ENCODE measurements at places on chromosomes 1 and 21. TPM values are rescaled to one million over a fixed set of nuclear protein-coding genes. Genes with fewer than 3 reads are reported as not detected.

IFI6 gene
- 0.71 TPM for total RNA-seq

GRCh38 chr1:229410692-229411433 lies 23.0 kb downstream of the ACTA1 start:
- peak; percentile 82 for DNase-seq

DNA sequence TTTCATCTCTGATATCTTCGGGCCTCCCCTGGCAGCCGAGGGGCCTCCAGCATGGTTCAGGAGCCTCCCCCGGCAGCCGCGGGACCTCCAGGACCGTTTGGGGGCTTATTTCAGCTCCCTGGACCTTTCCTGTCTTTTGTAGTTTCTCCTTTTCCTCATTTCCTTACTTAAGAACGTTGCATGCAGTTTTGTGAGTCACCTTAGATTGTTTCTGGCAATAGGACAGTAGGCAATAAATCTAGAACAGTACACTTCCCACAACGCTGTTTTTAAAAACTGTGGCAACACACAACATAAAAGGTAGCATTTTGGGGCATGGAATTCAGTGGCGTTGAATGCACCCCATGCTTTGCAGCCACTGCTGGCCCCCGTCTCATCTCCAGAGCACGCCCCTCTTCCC lies 24.4 kb downstream of the FAAP20 start:
- no peak for DNase-seq

RNU1-3 gene
- 2,322 TPM for total RNA-seq

- DNase-seq = peak; percentile 39
Measured at GRCh38 chr21:45278156-45278911, 9.4 kb downstream of the POFUT2 start.

DNA sequence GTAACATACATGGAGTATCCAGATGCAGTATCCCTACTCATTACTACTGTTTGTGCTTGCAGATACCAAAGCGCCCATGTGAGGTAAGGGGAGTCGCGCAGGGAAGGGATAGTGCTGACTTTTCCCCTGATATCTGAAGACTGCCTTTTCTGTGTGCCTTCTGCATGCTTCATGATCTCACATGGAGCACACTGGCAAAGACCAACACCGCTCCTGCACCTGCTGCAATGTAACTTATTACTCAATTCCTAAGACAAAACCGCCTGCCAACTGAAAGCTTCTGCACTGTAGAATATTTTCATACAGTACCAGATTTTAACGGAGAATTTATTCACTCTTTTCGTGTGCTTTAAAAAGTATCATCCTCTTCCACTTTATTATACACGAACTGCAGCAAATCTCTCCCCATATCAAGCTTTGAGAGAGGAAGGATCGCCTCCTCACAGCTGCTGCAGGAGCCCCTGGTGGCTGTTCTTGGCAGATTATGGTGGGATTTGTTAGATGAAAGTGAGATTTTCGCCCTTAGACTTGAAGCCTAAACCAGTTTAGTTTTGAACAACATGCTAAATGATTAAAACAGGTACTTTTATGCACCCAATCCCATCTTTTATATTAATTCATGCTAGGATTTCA lies 99.1 kb downstream of the PTPN14 start:
- DNase-seq = peak; percentile 62

CADM3 gene
- total RNA-seq = 2.4 TPM

All from endodermal cell (in vitro differentiated cells).